ENCODE measurements at places on chromosomes 1 and 21. TPM values are rescaled to one million over a fixed set of nuclear protein-coding genes. Genes with fewer than 3 reads are reported as not detected.

ESPN gene
- 8.4 TPM for total RNA-seq

TBX19 gene
- total RNA-seq, result 0.51 TPM

PDPN gene
- total RNA-seq, result 3.2 TPM

AZIN2 gene
- 1.5 TPM for total RNA-seq

TSSK3 gene
- 0.64 TPM for total RNA-seq

TEX38 gene
- not detected for total RNA-seq

PCAT6 gene
- total RNA-seq, result 0.51 TPM

OR6N1 gene
- not detected for total RNA-seq

SPATA6 gene
- total RNA-seq, result 0.79 TPM

URB1 gene
- total RNA-seq, result 19.3 TPM

TCHHL1 gene
- not detected for total RNA-seq

LINGO4 gene
- total RNA-seq, result under 0.01 TPM

CFHR2 gene
- total RNA-seq, result not detected

Measured in bronchial epithelial cell (primary cell).